Stimulated activated CD4-positive, alpha-beta T cell treated with anti-CD3 and anti-CD28 coated beads, Interleukin-1b, Interleukin-23, amount 100 ng/mL, for 4 hours (primary cell): ENCODE measurements at places on chromosomes 6 and 20.
A peak's percentile ranks its signal among the peaks of the same experiment; 100 is the strongest.

DNA sequence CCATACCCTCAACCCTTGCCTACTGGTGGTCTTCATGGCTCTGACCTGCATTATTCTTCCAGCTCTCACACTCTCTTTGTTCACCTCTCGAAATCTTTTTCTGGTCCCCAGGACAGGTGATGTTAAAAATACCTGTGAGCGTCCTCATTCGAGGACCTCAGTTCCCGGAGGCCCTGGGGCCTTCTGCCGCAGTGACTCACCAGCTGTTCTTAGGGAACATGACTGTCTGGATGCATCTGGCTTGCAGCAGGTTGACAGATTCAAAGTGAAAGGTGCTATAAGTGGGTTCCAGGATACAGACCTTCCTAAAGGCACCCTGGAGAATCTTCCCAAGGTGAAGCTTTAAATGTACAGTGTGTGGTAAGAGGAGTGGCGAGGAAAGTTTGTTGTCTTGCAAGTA is 210.4 kb upstream of the KCNG1 start:
- no peak for DNase-seq

DNA sequence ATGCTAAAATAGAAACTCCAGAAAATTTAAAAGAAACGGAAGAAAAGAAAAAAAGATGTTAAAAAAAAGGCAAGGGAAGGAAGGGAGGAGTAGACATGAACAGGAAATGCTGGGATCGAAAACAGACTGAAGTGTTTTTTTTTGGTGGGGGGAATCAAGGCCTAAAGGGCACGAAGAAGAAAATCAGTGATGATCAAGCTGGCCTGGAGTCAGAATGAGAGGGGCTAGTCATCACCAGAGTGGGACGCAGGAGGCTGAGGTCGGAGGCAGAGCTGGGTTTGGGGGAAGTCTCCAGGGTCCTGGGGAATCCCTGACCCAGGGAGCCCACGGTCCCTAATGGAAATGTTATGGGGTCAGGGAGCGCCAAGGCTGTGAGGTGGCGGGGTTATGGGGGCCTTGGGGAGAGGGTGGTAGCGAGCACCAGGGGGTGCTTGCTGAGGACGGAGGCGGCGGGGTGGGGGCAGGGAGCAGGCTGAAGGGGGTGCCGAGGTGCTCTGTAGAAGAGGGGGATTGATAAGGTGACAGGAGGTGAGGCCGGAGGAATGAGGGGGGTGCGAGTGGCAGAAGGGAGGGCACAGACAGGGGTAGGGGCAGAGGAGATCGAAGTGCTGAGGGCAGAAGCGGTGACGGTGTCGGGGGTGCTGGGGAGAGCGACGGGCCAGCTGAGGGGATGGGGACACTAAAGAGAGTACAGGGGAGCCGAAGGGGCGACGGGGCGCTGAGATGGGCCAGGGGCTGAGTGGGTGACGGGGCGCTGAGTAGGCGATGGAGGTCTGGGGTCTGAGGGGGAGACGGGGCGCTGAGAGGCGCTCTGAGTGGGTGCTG is 684 bp downstream of the ZNFX1 start:
- DNase-seq = no peak

DNA sequence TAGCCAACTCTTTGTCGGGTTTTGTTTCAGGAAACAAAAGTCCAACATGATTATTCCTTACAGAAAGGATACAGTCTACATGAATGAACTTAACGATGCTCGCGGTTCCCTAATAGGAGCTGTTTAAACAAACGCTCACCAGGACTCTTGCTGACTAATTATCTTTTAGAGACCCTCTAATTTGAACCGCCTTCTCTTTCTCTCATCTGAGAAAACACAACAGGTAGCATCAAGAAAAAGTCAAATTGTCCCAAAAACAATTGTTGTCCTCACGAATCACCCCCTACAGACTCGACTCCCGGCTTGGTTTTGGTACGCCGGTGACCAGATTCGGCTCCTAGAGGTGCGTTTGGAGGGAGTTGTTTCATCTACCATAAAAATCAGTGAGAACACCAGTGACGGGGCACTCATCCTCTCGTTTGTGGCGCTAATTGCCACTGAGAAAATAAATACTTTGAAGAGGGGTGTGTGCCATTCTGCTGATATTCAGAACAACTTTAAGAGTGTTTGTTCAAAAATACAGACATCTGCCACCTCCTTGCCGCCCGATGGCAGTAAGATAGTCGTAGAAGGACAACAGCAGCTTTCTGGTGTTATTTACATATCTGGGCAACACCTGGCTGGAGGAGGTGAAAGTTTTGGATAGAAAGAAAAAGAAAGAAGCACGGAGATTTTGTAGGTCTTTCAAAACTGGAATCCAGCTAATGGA is 1.1 kb upstream of the SIM1 start:
- no peak for DNase-seq

- no peak for DNase-seq
These were observed 37.7 kb downstream of the PMEPA1 start for GRCh38 chr20:57672164-57672563.

DNA sequence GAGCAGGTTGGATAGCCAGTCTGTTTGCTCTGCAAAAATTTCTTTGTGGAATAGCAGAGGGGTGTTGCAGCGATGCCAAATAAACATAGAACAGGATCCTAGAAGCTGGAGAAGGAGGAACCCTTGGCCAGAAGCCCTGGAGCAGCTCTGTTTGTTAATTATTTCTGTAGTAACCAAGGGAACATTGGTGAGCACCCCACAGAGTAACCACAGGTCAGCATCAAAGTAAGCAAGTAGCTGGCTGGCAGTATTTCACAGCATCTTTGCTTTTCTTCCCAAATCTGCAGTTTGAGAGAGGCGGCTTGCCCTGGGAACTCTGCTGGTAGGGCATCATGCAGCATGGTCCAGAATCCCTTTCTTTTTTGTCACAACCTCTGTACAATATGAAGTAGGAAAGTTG is 12.7 kb upstream of the APMAP start:
- DNase-seq = no peak

- DNase-seq = peak; percentile 7
These were observed 94.0 kb upstream of the NHSL1 start for GRCh38 chr6:138593124-138593877.

DNA sequence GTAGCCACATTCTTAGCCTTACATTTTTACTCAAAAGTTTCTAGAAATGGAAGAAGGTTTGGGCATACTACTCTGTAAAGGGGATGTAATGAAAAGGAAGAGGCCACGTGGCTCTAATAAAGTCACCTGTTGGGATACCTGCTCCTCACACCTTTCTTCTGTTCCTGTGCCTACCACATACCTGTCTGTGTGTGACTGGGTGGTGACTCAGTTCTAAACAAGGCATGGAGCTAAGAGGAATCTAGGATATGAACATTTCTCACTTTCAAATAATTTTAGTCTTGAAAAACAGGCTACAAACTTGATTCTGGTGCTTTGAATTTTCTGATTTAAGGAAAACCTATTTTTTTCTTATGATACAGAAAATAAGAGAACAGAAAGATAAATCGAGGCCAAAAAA is 363.6 kb downstream of the RFPL4B start:
- no peak for DNase-seq

DNA sequence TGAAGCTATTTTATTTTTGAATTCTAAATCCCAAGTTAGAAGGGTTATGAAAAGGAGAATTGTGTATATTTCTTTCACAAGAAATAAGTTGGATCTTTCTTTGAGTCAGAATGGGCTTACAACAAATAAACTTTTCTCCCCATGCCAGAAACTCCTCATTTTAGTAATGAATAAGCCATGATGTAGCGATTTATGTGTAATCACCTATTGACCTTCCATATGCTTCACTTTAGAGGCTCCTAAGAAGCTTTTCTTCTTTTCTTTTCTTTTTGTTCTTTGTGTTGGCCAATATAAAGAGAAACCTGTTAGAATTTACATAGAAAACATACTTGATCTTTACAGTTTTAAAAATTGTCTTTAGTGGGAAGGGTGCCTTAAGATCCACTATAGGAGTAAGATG is 370.2 kb downstream of the UTRN start:
- no peak for DNase-seq

DNA sequence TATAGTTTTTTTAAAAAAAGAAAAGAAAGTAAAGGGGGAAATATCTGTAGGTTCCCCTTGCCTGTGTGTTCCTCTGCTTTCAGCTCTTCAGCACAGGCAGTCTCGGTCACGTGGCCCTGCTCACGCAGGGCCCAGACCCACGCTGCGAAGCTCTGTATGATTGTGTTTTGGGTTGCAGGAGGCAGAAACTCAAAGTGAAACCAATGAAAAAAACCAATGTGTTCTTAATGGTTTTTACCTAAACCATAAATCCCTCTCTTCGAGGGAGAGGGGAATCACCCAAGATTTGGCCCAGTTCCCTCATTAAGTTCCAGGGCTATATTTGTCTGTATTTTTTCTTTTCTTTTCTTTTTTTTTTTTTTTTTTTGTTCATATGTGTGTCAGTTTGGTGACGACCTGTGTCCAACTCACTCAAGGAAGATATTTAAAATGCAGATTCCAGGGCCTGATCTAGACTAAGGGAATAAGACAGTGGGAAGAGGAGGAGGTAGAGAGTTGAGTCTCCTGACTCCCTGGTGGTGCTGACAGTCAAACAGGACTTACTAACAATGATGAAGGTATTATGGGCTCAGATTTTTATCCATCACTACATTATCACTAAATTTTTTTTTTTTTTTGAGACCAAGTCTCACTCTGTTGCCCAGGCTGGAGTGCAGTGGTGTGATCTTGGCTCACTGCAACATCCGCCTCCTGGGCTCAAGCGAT is 33.8 kb upstream of the RREB1 start:
- peak; percentile 54 for DNase-seq

GRCh38 chr20:5718896-5719595 is 31.2 kb upstream of the SHLD1 start:
- DNase-seq = no peak

- no peak for DNase-seq
These were observed 14.9 kb upstream of the RFPL4B start for GRCh38 chr6:112332274-112332673.

GRCh38 chr6:21461844-21462518 is 131.6 kb upstream of the SOX4 start:
- no peak for DNase-seq

DNA sequence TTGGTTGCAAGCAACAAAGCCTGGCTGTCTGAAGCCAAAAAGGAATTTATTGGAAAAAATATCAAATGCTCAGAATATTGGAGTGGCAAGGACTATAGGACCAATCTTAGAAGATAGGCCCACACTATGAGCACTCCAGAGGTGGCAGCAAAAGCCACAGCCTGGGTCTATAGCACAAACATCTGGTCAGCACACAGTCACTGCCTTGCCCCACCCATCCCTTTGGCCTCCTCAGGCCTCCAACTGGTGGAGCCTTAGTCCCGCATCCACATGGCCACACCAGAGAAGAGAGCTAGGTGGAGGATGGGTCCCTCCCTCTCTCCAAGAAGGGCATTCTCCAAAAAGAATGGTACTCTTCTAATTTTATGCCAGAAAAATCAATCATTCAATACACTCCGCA is 14.0 kb downstream of the NUDT3 start:
- no peak for DNase-seq

DNA sequence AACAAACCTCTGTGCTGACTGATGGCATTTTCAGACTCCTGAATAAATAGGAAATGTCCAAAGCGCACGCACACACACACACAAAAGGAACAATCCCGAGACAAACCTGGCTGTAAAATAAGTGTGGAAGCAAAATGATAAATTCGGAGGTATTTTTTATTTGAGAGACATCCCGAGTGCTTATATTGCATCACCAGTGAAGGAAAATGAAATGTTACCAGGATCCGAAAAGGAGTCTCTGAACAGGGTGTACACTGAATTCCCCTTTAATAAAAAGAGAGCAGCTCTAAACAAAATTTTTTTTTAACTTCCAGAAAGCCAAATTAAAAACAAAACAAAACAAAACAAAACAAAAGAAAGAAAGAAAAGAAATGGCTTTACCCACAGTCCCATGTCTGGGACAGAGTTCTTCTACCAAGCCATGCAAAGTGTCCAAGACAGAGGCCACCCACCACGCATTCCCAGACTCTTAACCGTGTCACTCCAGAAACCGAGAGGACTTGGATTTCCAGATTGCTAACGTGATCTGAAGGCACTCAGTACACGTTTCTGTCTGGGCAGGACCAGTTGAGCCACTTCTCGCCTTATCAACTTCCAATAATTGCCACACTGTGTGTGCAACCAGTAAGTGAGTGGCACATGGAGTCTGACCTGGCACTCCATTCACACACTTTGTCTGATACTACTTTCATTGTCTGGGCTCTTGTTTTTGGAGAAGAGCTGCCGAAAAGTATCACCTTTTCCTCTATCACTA is 817 bp downstream of the ME1 start:
- DNase-seq = no peak

DNA sequence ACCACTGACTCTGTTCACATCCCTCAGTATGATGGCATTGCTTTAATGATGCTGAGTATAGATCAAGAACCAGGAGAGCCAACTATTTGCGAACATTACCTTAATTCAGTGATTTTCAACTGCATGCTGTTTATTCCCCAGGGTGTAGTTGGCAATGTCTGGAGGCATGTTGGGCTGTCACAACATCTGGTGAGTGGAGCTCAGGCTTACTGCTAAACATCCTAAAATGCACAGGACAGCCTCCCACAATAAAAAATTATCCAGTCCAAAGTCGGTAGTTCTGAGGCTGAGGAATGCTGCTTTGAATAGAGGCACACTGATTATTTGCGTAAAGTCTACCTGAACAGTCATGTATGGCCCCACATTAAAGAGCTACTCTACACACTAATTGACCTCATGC is 94.8 kb upstream of the OPRM1 start:
- DNase-seq = no peak

DNA sequence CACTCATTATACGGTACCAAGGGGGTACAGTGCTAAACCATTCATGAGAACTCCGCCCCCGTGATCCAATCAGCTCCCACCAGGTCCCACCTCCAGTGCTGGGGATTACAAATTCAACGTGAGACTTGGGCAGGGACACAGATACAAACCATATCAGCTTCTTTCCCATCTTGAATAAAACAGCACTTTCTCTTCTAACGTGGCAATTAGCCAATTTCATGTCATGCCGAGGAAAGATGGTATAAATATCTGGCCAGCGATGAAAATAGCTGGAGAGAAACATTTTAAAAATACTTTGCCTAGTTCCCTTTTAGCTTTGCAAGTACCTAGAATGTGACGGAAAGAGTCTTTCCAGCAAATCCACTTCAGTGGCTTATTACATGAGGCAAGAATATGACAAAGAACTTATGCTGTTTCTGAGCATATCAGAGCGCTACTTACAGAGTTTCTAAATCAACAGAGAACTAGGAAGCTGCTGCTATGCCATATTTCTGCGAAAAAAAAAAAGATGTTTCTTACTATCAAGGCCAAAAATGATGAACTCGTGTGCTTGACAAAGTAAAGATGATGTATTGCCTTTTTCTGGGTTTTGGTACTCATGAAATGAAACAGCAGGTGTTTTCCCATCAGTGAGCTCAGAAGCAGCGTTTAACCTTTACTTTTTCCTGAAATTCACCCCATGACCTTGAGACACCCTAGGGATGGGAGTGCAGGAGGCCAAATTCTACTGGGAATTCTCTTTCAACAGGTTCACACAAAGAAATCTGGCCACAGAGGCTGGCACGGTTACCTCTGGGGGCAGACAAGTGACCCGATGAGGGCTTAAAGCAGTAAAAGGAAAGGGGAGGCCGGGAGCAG is 37.9 kb downstream of the AGPAT4 start:
- no peak for DNase-seq

DNA sequence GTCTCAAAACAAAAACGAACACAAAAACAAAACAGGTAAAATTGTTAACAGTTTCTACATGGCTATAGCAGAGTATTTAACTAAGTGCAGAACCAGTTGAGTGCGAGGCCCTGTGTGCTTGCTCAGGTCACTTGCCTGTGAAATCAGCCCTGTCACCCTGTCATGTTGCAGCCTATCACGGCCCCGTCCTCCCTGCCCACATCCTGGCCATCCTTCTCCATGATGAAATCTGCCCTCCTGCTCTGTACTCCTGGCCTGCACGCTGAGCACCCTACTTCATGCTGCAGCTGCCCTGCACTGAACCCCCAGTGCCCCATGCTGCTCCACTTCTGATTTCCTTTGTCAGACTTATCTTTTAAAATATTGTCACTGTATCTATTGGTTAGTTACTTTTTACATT is 62.4 kb downstream of the DTD1 start:
- DNase-seq = no peak
